ENCODE measurements at places on chromosomes 1 and 21.

DNA sequence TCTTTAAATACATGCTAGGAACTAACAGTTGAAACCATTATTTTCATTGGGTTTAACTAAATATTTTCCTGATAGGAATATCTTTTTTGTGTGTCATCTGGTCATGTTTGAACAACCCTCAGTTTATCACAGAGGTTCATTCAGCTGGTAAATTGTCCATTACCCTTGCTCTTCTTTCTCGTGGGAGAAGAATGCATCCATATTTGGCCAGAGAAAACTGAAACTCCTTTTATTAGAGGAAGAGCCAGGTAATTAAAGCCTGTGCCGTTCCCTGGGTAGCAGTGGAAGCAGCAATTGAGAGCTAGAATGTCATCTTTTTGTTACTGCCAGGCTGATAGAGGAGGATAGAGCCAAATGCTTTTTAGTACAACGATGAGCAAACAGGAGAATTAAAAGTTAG lies 587.2 kb upstream of the ZRANB2 start:
- no peak for DNase-seq

DNA sequence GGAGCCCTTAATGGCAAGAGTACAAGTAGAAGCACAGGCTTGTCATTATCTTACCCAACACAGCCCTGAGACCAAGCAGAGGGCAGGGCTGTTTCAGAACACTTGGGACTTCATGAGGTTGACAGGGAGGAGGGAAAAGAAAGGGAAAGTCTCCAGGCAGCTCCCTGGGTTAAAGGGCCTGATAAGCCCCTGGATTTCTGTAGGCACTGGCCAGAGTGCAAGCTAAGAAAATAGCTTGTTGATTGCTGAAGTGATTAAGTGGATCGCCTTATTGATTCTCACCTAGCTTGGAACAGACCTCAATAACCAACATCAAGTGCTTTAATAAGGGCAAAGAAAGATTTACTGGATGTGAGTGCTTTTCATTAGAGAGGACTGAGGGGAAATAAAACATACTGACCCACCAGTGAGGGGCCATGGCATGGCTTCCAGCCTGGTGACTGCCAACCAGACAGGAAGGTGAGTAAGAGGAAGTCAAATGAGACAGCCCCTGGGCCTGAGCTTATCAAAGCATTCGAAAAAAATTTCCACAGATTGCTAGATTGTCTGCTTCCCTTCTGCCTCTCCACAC lies 121.4 kb upstream of the NFIA start:
- DNase-seq: no peak

DNA sequence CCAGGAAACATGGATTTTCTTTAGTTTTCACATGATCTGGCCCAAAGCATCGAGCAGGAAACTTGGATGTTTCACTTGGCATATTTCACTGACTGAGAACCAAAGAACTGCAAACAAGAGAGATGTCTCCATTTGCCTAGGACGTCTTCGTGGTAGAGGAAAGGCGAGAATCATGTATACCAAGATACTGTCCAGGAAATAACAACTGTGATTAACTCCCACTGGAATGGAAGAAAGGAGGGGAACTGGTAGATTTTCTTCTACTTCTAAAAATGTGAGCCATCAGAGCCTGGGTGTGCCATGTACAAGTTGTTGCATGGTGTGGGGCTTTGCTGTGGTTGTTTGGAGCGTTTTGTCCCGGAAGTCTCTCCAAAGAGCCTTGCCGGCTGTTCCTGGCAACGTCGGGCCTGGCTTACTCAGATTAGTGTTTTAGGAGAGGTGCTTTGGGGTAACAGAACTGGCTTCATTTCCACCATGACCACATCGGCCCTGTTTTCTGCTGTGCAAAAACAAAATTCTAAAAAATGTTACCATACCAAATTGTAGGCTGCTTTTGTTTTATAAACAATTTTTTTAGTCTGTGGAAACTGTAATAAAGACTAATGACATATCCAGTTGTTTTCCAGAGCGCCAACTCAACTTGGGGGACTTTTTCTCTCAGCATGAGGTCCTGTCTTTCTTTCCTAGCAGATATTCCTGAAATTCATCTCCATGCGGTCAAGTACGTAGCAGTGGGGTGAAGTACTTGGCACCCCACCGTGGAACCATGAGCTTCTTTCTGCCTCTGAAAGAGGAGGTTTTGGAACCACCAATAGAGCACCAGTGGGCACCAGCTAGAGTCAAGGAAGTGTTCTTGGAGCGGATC lies 118.3 kb downstream of the TM2D1 start:
- DNase-seq: peak; percentile 94

GRCh38 chr21:16537501-16537900 lies 807.7 kb downstream of the USP25 start:
- no peak for DNase-seq

DNA sequence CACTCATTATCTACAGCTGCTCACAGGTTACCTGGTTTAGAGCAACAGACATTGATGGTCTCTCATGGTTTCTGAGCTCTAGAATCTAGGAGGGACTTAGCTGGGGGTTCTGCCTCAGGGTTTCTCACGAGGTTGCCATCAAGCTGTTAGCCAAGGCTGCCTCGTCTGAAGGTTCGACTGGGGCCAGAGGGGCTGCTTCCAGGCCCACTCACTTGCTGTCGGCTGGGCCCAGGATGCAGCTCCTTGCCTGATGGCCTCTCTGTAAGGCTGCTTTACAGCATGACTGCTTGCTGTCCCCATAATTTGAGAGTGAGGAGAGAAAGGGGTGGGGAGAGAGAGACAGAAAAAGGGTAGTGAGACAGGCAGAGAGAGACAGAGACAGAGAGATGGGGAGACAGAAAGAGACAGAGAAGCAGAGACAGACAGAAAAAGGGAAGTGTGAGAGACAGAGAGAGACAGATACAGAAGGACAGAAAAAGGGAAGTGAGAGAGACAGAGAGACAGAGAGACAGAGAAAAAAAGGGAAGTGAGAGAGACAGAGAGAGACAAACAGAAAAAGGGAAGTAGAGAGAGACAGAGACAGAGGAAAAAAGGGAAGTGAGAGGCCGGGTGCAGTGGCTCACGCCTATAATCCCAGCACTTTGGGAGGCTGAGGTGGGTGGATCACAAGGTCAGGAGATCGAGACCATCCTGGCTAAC lies 106.8 kb upstream of the C1orf174 start:
- DNase-seq: no peak

DNA sequence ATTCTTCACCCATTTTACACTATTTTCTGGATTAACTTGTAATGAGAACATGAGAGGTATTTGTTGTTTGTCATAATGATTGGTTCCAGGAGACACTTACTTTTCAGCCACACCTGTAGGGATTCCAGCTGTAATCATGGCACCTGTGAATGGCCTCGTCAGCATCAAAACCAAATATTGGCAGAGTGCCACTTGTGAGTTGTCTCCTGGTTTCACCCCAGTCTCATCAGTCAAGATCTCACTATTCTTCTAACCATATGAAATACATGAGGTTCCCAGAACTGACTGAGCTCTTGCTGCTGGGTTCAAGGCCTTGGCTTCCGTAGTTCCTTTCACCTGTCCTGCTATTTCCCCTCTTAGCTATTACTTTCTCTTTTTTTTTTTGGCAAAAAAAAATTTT lies 246.6 kb upstream of the ADGRL2 start:
- no peak for DNase-seq

DNA sequence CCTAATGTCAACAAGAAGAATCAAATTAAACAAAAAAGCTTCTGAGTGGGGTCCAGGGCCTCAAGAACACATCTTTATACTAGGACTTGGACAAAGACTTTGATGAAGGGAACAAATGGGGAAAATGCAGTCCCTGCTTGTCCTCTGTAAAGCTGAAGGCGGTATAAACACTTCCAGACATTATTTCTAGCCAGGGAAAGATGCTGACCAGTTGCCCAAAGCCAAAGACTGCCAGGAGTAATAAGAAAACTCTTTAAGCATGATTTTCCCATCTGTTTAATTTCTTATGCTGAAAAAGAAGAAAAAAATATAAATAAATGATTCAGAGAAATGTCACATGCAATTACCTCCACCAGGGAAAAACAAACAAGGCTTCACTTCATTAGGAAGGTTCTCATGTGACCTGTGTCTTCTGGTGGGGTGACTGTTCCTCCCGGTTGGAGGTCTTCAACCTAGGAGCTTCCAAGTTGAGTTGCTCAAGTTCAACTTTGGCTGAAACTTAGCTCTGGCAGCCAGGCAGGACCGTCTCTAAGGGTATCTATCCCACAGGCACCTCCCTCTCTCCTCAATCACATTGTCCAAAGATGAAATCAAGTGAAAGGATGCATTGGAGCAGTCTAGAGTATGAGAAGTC lies 65.2 kb upstream of the KCNE2 start:
- peak; percentile 59 for DNase-seq

DNA sequence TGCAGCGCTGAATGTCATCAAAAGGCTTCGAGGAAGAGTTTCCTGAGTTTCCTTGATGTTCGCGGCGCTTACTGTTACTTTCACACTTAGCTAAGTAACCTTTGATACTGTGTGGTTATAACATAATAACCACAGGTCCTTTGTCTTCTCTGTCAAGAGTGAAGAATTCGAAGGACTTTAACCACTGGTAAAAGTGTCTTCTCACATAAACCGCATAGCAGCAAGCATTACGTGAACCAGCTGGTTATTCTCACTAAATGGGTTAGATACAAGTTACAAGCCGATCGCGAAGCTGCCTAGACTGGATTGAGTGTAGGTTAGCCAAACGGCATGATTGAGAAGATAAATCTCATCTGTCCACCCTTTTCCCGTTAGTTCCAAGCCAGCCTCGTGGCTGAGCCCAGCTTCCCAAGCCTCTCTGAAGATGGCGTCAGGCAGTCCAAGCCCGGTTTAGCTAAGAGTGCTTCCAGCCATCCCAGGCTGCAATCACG lies 18.3 kb upstream of the IFNGR2 start:
- no peak for DNase-seq

GRCh38 chr1:161138431-161138830 lies 6.0 kb upstream of the DEDD start:
- DNase-seq: no peak

DNA sequence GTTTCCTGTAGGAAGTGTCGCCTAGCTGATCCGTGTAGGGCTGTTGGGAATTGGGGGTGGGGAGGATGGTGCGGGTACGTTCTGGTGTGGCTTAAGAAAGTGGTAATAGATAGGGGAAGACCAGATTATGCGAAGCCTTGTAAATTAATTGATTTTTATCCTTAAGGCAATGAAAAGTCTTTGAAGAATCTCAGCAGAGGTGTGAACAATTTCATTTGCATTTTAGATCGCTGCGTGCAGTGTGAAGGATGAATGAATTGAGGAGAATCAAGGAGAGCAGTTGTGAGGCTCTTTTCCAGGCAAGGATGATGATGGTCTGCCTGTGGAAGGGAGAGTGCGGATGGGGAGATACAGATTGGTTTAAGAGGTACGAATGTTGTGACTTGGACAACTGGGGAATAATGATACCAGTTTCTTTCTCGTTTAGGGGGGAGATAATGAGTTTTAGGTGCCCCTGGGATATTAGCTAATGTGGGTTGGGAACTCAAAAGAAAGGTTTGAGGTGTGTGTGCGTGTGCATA lies 813 bp upstream of the DEDD start:
- DNase-seq: no peak

DNA sequence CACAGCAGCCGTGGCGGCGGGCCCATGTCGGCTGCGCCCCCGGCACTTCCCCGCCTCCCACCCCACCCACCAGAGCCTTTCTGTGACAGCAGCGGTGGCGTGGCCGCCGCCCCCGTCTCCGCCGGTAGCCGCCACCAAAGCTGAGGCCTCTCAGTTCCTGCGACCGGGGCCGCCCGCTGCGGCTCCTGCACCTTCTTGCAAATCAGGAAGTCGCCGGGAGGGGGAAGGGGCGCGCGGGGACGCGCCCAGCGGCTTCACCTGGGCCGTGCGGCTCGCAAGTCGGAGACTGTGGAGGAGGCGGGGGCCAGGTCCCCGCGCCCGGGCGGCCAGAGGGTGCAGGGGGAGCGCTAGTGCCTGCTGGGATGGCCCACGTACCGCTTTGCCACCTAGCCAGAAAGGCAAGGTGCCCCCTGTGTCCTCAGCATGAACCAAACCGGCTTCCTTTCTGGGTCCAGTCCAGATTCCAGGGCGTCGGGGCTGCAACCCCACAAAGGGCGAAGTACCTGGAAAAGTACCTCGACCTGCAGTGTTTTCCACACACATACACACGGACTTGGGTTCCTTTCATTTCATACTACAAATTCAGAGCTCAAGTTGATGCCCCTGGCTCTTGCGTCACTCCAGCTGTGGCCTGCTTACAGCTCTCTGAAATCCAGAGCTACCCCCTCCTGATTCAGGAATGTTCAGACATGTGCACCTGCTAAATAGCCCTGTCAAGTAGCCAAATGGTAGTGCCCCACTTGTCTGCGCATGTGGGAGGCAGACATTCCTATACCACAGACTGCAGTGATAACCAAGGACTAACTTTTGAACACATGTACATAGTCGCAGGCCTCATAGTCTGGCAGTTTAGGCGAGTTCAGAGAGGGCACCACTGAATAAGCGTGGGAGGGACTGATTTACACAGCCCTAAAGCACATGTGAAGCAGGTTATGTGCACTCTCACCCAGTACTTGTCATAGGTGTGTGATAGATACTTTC lies at the start of gene DENND1B:
Gene DENND1B, minus strand, starts transcription at position 199 of the 981 bp plus-strand sequence. CDS start 325 bp downstream, outside the sequence.
- DNase-seq: peak; percentile 58

DNA sequence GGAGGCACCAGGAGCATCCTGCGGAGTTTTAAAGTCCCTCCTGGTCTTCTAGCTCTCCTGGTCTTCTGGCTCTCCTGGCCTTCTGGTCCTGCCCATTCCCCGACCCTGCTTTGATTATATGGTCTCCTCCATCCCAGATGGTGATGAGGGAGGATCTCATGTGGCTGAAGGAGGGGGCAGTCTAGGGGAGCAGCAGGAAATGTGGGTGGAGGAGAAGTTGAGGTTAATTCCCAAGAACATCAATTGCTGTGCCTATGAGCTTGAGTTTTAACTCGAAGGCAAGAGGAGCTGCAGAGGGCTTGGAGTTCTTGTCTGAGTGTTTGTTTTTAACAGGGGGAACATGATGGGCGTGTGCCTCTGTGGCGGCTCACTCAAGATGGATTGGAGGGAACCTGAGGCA lies 408.8 kb downstream of the MATN1 start:
- DNase-seq: no peak

GRCh38 chr1:16061266-16061665 lies 12.2 kb downstream of the FAM131C start:
- DNase-seq: no peak

GRCh38 chr1:6891781-6892579 lies 106.7 kb downstream of the CAMTA1 start:
- no peak for DNase-seq

GRCh38 chr1:21823206-21823979 lies 11.3 kb downstream of the LDLRAD2 start:
- no peak for DNase-seq

GRCh38 chr1:44790968-44791801 lies 3.2 kb upstream of the BEST4 start:
- no peak for DNase-seq

GRCh38 chr1:218837051-218837450 lies 336.6 kb upstream of the LYPLAL1 start:
- no peak for DNase-seq

DNA sequence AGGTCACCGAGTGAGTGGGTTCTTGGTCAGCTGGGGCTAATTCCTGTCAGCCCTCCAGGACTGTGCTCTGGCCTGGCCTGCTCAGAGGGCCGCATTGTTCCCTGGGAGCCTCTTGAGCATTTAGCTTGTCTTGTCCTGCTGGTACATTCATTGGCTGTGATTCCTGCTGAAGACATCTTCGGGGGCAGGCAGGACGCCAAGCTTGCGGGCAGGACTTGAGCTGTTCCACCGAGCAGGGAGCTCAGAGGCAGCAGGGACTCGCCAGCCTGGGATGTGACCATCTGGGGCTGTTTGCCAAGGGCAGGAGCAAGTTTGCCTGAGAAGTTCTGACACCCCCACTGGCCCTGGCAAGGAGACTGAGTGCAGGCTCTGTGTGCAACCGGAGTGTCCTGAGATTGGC lies 7.0 kb upstream of the SLC26A9 start:
- no peak for DNase-seq

Data from lower leg skin (tissue), 4 donors.